ENCODE measurements at places on chromosomes 7 and 10.

GRCh38 chr7:74061840-74062539 is 21.6 kb upstream of the LIMK1 start:
- peak; percentile 96 for DNase-seq

DNA sequence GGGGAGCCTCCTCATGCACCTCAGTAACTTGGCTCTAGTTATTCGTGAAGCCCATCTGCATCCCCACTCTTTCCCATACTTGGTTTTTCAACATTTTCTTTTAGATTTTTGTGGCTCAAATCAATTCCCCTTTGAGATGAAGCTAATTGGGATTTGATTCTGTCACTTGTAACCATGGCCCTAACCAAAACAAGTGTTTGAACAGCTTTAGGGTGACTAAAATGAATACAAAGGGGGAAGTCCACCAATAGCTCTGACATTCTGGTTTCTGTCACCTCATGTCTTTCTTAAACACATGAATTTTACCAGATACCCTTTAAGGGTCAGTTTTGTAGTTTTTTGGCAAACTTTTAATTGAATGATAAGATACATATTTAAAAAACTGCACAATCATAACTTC is 87.0 kb downstream of the PCGF5 start:
- DNase-seq, result no peak

GRCh38 chr10:9427209-9427608 is 1372.7 kb downstream of the GATA3 start:
- DNase-seq, result no peak

DNA sequence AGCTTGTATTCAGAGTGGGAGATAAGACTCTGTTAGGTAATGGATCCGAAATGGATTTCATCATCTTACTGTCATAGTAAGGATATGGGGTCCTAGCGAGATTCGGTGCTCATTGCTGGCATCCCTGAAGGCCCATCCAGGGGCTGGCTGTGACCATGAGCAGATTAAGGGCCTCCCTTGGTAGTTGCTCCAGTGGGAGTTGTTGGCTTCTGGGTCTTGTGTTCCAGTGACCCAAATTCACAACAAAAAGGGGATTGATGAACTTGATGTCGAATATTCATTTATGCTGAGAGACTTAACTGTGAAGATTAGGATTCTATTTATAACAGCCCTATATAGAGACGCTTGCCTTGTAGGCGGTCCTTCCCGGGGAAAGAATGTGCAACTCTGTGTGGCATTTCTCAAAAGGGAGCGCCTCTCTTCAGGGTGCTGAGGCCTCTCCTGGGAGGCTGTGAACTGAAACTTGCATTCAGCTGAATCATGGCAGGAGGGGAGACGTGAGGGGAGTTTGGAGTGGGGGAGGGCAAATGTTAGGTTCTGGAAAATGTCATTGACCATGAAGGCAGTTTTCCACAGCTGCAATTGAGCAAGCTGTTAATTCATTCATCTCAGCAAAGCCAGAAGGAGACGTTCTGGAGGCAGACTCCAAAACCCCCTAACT is 233.1 kb upstream of the FZD8 start:
- DNase-seq, result peak; percentile 13

- no peak for DNase-seq
Observed at GRCh38 chr7:3655635-3656034, 354.6 kb downstream of the SDK1 start.

DNA sequence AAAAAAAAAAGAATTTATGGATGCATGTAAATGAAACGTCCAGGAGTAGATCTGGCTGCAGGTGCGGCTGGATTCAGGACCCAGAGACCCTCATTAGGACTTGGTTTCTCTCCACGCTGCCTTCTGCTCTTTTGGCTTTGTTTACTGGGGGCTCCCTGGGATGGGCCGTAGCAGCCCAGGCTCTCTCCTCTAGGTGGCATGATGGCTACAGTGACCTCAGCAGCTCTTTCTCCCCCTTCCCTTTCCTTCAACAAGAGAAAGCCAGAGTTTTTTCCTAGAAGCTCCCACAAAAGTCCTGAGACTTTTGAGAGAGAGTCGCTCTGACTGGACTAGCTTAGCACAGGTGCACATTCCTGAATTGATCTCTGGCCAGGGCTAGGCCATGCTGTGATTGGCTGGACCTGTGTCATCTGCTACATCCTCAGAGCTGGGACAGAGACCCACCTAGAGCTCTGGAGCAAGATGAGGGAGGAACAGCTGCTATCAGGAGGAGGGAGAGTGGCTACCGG is 67.8 kb upstream of the PDCD4 start:
- peak; percentile 67 for DNase-seq

DNA sequence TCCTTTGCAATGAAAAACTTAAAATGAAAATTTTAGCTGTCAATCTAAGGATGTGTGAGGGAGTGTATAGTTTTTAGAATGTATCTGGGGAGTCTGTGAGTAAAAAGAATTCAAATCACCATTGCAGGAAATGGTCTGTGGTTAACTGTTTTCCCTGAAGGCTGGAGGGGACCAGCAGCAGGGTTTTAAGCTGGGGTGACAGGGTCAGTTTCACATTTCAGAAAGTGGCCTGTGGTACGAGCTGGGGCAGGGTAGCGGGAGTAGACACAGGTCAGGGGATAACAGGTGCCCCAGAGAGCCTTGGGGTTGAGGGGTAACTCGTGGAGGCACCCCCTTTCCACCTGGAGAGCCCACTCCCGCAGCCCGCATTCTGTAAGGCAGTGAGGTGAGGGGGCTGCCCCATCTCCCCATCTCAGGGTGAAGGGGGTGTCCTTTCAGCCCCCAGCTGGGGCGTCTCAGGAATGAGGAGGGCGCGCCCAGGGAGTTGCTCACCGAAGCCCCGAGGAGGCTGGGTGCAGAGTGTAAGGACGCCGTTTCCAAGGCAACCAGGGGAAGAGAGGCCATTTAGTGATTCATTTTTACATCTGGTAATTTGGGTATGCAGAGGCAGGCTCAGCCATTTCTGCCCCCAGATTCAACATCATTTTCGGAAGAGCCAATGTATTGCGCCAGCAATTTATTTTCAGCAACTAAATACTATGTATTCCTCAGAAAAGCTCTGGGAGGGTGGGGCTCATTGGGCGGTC is 168.9 kb downstream of the SLIT1 start:
- no peak for DNase-seq

- DNase-seq, result no peak
Observed at GRCh38 chr10:34601691-34602090, 213.4 kb downstream of the PARD3 start.

GRCh38 chr10:6535156-6535764 is 44.8 kb downstream of the PRKCQ start:
- DNase-seq, result no peak

DNA sequence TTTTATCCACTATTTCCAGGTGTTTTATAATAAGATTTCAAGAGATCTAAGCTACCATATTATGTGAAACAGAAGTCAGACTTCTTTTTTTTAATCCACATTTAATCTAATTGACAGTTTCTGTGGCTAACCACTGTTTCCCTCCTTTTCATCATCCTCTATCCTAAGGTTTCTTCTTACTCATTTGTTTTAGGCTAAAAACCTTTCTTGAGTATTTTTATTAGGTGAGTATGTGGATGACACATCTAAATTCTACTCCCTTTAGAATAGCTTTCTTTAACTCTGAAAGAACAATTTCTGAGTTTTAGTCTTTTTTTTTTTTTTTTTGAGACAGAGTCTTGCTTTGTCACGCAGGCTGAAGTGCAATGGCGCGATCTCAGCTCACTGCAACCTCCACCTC is 62.7 kb downstream of the NPY start:
- no peak for DNase-seq

- no peak for DNase-seq
Observed at GRCh38 chr7:41573862-41574261, 129.0 kb downstream of the INHBA start.

- no peak for DNase-seq
Observed at GRCh38 chr7:120344276-120344675, 71.3 kb downstream of the KCND2 start.

DNA sequence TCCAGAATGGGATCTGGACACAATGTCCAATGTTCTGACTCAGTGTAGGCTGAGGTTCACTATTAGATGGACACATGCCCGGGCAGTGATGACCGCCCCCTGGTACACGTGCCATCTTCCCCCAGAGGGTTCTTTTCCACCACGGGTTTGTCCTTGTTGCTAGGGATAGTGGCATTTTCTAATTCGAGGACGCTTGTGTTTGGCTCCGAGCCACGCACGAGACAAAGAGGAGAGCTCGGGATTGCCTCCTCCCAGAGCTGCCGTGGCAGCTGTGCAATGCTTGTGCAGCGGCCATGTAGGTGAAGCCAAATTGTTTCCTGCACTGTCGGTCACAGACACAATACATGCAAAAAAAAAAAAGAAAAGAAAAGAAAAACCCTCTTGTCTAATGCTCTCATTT is 207.5 kb downstream of the PAXIP1 start:
- DNase-seq, result no peak

DNA sequence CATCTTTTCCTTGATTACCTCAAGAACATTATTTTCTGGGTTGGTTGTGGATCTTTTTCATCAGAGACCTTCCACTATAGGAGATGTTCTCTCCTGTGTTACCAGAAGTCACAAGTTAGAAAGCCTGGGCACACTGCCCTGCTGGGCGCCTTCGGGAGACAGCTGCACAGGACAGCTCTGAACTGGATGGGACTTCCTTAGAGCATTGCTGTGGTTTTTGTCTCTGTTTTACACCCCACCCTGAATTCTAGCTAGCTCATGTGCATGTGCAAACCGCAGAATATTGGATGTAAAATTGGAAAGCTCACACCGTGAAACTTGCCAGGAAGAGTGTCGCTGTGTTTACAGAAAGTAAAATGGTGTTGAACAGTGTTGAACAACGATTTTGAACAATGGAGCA is 54.4 kb upstream of the SEC61G start:
- no peak for DNase-seq

- no peak for DNase-seq
Observed at GRCh38 chr10:48255722-48256121, 18.8 kb downstream of the FRMPD2 start.

- DNase-seq, result no peak
Observed at GRCh38 chr7:27992097-27992496, 188.5 kb downstream of the JAZF1 start.

- no peak for DNase-seq
Observed at GRCh38 chr10:89548673-89549072, 13.3 kb upstream of the SLC16A12 start.

DNA sequence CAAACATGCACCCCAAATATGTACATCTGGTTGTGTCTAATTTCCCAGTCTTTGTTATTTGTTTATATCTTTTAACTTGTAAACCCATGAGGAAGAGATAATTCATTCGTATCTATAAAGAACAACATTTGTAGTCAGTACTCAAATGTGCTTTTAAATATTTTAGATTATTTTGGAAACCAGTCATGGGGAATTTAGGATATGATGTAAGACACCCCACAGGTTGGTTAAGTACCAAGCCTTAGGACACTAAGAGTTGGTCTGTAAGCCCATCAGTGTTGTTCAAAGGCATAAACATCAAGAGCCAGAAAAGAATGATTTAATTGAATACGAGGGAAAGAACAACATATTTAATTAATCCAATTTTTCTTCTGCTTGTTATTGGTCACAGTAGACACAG is 421.1 kb upstream of the SEMA3C start:
- DNase-seq, result peak; percentile 52

DNA sequence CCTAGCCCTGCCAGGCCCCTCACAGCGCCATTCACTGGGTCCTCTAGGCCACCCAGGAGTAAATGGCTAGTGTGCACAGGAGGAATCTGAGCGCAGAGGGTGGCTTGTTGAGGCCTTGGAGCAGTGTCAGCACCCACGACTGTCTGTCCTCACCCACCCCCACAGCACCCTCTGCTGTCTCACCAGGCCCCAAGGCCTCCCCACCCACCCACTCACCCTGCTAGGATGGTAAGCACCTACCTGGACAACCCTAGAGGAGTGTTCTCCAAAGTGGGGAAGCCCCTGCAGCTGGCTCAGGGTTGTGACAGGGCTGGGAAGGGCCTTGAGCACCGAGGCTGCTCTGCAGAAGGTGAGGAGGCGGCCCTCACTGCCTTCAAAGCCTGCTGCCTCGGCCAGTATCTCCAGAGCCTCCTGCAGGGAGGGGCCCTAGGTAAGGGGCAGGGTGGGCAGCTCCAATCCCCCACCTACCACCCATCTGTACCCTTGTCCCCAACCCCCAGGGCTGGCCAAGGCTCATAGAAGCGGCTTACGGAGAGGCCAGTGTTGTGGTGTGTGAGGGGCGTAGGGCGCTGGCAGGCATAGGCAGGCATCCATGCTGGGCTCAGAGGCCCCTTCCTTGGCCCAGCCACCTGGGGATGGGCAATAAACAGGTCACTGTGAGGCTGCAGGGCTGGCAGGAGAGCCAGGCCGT is 2.9 kb downstream of the POLM start:
- DNase-seq, result no peak

- no peak for DNase-seq
Observed at GRCh38 chr10:60944910-60945297, 919 bp upstream of the RHOBTB1 start.

DNA sequence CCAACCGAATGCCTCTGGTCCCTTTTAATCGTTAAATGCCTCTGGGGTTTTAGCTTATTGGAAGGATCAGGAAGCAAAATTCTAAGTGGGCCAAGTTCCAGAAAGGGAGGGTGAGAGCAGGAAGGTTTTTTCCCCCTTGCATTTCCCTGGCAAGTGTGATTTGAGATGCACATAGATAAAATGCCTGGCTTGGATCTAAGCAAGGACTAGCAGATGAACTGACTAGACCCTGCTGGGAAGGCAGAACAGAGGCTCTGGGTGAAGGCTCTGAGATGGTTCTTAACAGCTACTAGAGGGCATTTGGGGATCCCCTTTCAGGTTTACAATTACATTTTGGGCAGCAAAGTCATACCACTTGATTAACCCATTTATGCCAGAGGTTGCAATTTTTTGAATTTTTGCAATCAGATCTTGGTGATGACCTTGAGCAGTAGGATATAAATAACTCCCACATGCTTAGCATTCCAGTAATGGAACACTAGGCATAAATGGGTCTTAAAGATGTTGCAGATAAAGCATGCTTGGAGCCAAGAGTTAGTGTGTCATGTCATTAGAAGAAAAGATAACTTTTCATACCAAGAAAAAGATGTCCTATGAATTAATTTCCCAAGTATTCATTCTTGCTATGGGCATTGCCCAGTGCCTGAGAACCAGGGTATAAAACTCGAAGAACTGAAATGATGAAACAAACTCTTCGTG is 205.9 kb downstream of the SEC23IP start:
- no peak for DNase-seq

DNA sequence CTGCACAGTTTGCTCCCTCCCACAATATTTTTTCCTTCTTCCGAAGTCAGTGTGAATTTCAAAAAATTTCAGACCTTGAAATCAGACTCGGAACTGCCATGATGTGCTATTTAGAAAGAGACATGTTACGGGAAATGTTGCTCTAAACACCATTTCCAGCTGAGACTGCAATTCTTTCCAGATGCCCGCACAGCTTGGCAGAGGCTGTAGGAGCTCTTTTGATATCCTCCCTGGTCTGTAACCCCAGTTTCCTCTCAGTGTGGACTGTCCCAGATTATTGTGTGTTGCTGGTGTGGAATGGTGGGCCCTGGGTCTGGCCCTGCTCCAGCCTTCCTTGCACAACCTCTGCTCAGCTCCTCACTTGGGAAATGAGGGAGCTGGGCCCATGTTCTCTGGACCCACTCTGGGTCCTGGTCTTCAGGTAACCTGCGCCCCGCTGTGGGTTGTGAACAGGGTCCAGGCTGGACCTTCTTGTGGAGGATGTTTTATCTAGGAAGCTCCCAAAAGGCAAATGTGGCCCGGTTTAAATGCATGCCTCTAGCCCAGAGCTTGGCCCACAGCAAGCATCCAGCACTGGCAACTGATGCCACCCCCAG is 172.8 kb upstream of the CXCL12 start:
- DNase-seq, result no peak
